Stimulated activated CD4-positive, alpha-beta T cell treated with anti-CD3 and anti-CD28 coated beads, Interleukin-12 subunit alpha, Interleukin-12 subunit beta, amount 100 ng/mL, for 4 hours (primary cell): ENCODE measurements at places on chromosomes 1 and 21.
A peak's percentile ranks its signal among the peaks of the same experiment; 100 is the strongest.

- peak; percentile 12 for DNase-seq
Observed at GRCh38 chr1:175072099-175072951, 4.7 kb downstream of the TNN start.

DNA sequence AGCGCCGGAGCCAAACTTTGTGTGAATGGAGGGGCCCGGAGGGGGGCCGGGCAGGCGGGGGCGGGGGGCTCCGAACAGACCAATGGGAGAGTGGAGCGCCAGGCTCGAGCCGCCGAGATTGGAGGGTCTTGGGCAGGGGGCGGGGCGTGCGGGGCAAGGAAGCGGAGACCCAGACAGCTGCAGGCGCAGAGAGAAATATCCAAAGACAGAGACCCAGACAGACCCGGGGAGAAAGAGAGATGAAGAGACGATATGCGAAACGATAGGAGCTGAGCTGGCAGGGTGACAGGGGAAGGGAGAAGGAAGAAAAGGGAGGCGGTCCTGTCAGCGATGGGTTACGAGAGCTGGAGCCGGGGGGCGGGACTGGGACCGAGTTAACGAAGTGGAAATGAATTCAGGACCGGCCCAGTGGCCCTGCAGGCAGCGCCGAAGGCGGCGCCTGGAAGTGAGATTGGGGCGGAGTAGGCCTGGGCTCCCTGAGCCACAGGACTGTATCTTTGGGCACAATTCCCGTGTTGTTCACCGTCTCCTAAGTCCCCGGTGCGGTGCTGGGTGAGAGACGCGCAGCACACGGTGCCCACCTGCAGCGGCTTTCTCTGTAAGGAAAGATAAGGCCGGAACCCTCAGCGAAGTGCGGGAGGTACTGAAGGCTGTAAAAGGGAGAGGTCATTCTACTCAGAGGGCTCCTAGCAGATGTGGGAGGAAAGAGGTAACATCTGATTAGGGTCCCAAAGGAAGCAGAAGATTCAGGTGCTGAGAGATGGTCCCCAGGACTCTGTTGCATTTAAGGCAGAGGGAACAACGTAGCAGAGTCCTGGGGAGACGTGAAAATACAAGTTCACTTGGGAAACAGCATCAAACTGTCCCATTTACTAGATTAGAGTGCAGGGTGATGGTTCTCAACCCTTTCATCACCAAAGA lies 543 bp upstream of the KCNJ10 start:
- peak; percentile 66 for DNase-seq

DNA sequence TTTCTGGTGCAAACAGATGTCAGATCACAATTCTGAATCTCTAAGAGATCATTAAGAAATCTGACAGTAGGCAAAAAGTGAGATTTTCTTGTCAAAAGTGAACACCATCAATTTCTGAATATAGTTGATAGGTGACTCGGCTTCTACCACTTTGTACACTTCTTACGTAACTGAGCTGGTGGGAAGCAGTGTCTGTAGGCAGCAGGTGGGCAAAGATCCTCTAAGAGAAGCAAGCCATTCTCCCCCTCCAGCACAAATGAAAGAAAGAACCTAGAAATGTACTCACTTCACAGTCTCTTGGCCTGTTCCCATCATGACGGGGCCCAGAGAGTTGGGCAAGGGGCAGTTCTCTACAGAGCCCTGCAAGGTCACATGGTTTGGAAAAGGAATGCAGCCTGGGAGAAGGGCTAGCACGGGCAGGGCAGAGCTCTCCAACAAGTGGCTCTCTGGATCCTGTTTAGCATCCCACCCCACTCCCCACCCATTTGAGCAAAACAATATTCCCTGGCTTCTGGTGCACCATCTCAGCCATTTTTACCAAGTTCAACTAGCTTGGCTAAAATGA lies 412.6 kb downstream of the LTN1 start:
- DNase-seq = no peak

DNA sequence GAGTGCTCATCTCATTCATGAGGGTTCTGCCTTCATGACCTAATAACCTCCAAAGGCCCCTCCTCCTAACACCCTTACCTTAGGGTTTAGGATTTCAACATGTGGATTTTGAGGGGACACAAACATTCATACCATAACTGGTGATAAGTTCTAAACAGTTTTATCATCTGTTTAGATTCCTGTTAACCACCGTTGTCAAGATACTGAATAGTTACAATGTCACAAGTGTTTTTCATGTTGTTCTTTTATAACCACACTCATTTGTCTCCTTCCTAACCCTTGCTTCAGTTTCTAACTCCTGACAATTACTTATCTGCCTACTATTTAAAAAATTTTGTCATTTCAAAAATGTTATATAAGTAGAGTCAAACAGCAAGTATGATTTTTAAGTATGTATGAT lies 86.0 kb downstream of the NCAM2 start:
- no peak for DNase-seq

GRCh38 chr1:58927041-58927721 lies 143.3 kb upstream of the JUN start:
- no peak for DNase-seq

- no peak for DNase-seq
Observed at GRCh38 chr1:2602311-2602835, 15.8 kb downstream of the PRXL2B start.

GRCh38 chr21:44939532-44940115 lies at the start of gene SLX9:
TSS of gene SLX9 (plus strand) at chr21:44940029. CDS start at chr21:44940058, 29 bp downstream.
- DNase-seq = peak; percentile 80

DNA sequence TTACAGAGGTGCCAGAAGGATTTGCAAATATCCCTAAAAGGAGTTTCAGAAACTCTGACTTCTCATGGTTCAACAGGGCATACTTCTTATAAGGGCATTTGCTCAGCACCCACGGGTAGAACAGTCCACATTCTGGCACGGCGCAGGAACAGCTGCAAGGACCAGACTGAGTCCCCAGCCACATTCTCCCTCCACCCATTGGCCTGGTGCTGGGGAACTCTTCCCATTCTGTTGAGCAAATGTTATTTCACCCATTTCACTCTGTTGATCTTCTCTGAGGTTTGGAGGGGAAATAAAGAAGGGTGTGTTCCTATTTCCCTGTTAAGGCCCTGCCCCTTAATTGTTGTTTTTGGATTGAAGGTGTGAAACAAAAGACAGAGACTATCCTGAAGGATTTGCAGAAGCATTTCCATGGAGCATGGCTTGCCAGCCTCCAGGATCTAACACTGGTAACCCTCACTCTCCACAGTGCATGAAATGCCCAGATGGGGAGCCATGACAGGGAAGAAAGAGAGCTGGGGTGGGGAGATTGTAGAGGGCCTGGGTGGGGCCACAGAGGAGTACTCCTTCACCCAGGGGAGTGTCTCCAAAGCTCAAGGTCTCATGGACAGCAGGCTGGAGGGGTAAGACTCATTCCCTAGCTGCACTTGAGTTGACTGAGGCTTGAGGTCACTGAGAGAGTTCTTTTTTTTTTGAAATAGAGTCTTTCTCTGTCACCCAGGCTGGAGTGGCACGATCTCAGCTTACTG lies 35.0 kb downstream of the INAVA start:
- no peak for DNase-seq

DNA sequence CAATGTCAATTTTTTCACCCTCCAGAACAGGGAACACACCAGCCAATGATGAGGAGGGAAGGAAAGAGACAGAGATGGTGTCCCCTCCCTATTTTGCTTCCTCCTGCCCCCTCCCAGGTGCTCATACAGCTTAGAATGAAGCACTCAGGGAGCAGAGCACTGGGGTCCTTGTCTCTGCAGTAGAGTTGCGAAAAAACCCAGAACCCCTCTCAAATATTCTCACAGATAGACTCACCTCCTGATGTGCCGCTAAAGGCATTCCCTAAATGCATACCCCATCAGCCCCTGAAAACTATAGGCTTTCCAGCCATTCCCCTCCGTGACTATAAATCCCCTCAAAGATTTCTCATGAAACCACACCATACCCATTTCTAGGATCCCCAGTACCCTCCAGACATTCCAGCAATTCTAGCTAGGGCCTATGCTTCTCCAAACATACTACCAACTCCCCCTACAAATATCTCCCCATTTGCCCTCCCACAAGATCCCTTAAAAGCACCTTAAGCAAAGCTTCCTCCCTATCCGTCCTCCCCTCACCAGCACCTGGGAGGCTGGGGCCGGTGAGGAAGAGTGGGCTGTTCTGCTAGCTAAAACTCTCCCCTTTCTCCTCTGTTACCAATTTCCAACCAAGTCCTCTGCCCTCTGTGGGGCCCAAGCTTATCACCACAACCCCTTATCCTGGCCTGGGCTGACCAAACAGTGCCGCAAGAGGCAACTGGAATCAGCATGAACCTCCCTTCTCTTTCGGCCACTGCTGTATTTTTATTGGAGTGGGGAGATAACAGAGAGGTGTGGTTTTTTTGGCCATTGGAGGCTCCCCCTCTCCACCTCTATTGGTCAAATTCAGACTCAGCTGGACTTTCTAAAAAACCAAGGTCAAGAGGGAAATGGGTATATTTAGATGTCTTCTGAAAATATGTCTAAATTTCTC lies 54.7 kb downstream of the RHBG start:
- no peak for DNase-seq

- DNase-seq = no peak
Observed at GRCh38 chr1:171250263-171250662, 2.0 kb downstream of the FMO1 start.

- DNase-seq = no peak
Observed at GRCh38 chr1:15764269-15764764, 5.7 kb downstream of the FBLIM1 start.
